GM23338 (cell line): ENCODE measurements at places on chromosomes 6 and 20. TPM values are rescaled to one million over a fixed set of nuclear protein-coding genes. Genes with fewer than 3 reads are reported as not detected.

- no peak overlapping the region for H3K27ac ChIP-seq
- H3K27me3 ChIP-seq: no peaks in the 10 kb centered on the region
- DNase-seq: peak; percentile 66
- peaks cover 20% of the 10 kb centered on the region for H3K4me1 ChIP-seq
- peaks cover 6% of the 10 kb centered on the region; the same call in 1 of the 2 replicates for H3K36me3 ChIP-seq
- H3K4me3 ChIP-seq: no peak overlapping the region
Observed at GRCh38 chr20:37980876-37981275, 52.4 kb downstream of the TTI1 start.

DNA sequence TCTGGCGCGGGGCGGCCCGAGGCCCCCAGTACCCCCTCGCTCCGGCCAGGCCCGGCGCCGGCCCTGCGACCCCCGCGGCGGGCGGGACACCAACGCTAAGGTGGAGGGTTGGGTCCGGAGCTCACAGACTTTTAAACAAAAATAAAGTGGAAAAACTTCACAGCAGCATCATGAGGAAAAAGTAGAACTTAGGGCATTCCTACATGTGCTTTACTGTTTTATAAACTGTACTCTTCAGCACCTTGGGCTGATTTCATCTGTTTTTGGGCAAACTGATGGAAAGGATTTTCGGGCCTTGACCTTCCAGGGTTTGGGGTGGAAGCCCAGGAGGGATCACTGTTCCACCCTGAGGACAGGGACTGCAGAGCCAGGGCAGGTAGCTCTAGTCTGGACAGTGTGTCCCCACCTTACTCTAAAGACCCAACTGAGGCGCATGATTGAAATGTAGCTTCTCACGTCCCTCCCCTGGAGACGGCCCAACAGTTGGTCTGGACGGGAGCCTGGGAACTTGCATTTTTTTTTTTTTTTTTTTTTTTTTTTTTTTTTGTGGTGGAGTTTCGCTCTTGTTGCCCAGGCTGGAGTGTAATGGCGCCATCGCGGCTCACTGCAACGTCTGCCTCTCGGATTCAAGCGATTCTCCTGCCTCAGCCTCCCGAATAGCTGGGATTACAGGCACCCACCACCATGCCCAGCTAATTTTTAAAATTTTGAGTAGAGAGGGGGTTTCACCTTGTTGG, 740 bp downstream of the NELFCD start:
- peaks cover 6% of the 10 kb centered on the region for H3K36me3 ChIP-seq
- DNase-seq: no peak
- no peaks in the 10 kb centered on the region for H3K27me3 ChIP-seq
- H3K27ac ChIP-seq: no peak overlapping the region
- H3K4me1 ChIP-seq: peaks cover 20% of the 10 kb centered on the region

- H3K27ac ChIP-seq: no peak overlapping the region
- peak; percentile 82 for DNase-seq
- peaks cover 44% of the 10 kb centered on the region for H3K4me1 ChIP-seq
- peak overlapping the region; percentile 69 for H3K4me3 ChIP-seq
Observed at GRCh38 chr6:41427642-41428335, 92.4 kb downstream of the NCR2 start.

GRCh38 chr20:51244466-51244865, 221.6 kb upstream of the KCNG1 start:
- no peak for DNase-seq
- no peaks in the 10 kb centered on the region for H3K36me3 ChIP-seq
- H3K27me3 ChIP-seq: no peaks in the 10 kb centered on the region
- no peak overlapping the region for H3K4me3 ChIP-seq
- H3K4me1 ChIP-seq: peaks cover 4% of the 10 kb centered on the region; the same call in 1 of the 2 replicates
- H3K27ac ChIP-seq: no peak overlapping the region

GRCh38 chr6:139568151-139568955, 193.9 kb upstream of the CITED2 start:
- no peak overlapping the region for H3K4me3 ChIP-seq
- DNase-seq: no peak
- H3K4me1 ChIP-seq: no peaks in the 10 kb centered on the region; the same call in 1 of the 2 replicates
- no peaks in the 10 kb centered on the region for H3K36me3 ChIP-seq
- no peak overlapping the region for H3K27ac ChIP-seq

DNA sequence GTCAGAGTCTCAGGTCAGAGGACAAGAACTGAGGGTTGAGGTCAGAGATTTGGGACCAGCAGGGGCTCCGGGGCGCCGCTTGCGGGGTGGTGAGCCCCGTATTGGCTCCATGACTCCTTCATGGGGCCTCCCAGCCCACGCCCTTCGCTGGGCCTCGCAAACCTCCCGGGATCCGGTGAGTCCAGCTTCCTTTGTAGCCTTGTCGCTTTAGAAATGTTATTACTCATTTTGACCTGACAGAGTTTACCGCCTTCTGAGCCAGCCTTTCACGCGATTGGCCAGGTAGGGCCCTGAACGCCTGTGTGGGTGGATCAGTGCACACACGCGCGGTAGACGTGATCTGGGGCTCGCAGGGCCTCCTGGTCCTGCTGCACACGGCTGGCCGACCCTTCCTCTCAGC, 181.1 kb downstream of the ERMARD start:
- H3K4me1 ChIP-seq: no peaks in the 10 kb centered on the region
- no peaks in the 10 kb centered on the region for H3K36me3 ChIP-seq
- DNase-seq: no peak
- no peak overlapping the region for H3K4me3 ChIP-seq
- H3K27ac ChIP-seq: no peak overlapping the region

- H3K27ac ChIP-seq: no peak overlapping the region
- H3K4me1 ChIP-seq: peaks cover 17% of the 10 kb centered on the region
- no peak for DNase-seq
- H3K4me3 ChIP-seq: no peak overlapping the region
Observed at GRCh38 chr20:50163570-50164317, 10.2 kb upstream of the PEDS1 start.

DNA sequence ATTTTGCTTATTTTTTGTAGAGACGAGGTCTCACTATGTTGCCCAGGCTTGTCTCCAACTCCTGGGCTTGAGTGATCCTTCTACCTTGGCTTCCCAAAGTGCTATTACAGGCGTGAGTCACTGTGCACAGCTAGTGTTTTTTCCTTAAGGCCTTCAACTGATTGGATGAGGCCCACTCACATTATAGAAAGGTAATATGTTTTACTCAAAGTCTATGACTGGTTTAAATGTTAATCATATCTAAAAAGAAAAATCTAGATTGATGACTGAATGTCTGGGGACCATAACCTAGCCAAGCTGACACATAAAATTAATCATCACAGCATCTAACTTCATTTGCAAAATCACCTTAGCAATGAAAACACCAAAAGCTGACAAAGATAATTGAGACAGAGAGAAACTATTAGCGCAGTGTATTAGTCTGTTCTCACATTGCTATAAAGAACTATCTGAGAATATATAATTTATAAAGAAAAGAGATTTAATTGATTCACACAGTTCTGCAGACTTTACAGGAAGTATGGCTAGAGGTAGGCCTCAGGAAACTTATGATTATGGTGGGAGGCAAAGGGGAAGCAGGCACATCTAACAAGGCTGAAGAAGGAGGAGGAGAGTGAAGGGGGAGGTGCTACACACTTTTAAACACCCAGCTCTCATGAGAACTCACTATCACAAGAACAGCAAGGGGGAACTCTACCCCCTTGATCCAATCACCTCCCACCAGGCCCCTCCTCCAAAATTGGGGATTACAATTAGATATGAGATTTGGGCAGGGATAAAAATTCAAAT, 66.8 kb upstream of the ARHGAP18 start:
- no peaks in the 10 kb centered on the region for H3K4me1 ChIP-seq
- H3K27me3 ChIP-seq: no peaks in the 10 kb centered on the region
- no peak overlapping the region for H3K4me3 ChIP-seq
- DNase-seq: no peak
- no peaks in the 10 kb centered on the region for H3K36me3 ChIP-seq

DNA sequence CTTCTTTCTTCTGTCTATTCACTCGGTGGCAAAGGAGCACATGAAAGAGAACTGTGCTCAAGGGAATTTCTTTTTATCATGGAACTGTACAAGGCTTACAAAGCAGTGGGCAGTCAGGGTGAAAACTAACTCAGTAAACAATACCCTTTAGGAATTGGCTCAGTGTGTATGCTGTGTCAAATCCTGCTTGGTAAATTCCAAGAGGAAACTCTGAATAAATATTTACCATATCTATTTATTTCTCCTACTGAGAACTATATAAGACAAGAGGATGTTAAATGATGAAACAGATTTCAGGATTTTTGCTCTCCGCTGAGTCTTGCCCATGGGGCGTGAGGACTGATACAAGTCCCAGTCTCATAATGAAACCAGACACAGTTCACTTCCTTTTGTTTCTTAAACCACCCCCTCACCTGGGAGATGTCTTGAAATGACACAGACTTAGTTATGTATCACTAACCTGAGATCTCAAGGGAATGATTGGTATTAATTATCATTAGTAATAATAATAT, 188.8 kb downstream of the BACH2 start:
- no peaks in the 10 kb centered on the region for H3K36me3 ChIP-seq
- no peaks in the 10 kb centered on the region for H3K4me1 ChIP-seq
- DNase-seq: no peak
- no peak overlapping the region for H3K27ac ChIP-seq
- H3K27me3 ChIP-seq: no peaks in the 10 kb centered on the region

- no peaks in the 10 kb centered on the region for H3K36me3 ChIP-seq
- H3K4me1 ChIP-seq: peaks cover 6% of the 10 kb centered on the region; the same call in 1 of the 2 replicates
- no peak overlapping the region for H3K4me3 ChIP-seq
- DNase-seq: peak; percentile 76
- H3K27me3 ChIP-seq: no peaks in the 10 kb centered on the region
Observed at GRCh38 chr20:8790442-8791074, 278.3 kb upstream of the PLCB4 start.

GRCh38 chr20:18901980-18902737, 88.6 kb downstream of the SCP2D1 start:
- H3K4me1 ChIP-seq: peaks cover 8% of the 10 kb centered on the region; the same call in 1 of the 2 replicates
- H3K36me3 ChIP-seq: no peaks in the 10 kb centered on the region
- no peak for DNase-seq
- H3K4me3 ChIP-seq: no peak overlapping the region
- H3K27ac ChIP-seq: no peak overlapping the region

DNA sequence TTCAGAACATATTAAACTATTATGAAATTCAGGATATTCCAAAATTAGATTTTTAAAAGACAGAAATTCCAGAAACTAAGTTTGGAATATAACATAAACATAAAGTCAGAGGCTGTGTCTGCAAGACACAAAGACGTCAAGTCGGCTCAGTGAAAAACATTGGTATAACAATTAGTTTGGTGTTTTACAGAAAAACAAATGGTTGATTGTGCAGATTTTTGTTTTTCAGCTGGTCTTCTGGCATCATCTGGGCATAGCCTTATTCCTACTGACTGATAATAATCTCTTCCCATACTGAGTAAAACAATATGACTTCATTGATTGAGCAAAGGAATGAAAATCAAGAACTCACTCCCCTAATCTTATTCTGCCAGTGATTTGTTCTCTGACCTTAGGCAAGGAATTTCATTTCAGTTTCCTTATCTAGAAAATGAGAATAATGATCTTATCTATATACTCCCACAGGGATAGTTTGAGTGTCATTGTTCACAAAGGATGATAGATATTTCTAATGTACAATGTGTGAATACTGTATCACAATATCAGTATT, 84.3 kb downstream of the FRK start:
- DNase-seq: no peak
- no peak overlapping the region for H3K27ac ChIP-seq
- no peak overlapping the region for H3K4me3 ChIP-seq
- H3K4me1 ChIP-seq: no peaks in the 10 kb centered on the region
- no peaks in the 10 kb centered on the region for H3K36me3 ChIP-seq

- peak; percentile 62 for DNase-seq
- H3K36me3 ChIP-seq: no peaks in the 10 kb centered on the region
- H3K4me1 ChIP-seq: peaks cover 6% of the 10 kb centered on the region; the same call in 1 of the 2 replicates
- H3K27me3 ChIP-seq: peaks cover 98% of the 10 kb centered on the region
- H3K27ac ChIP-seq: no peak overlapping the region
Observed at GRCh38 chr6:149963212-149963461, 606 bp upstream of the ULBP1 start.

- H3K4me3 ChIP-seq: no peak overlapping the region
- no peaks in the 10 kb centered on the region for H3K36me3 ChIP-seq
- no peak overlapping the region for H3K27ac ChIP-seq
- DNase-seq: no peak
- no peaks in the 10 kb centered on the region for H3K27me3 ChIP-seq
Observed at GRCh38 chr6:165834613-165835259, 171.7 kb upstream of the PDE10A start.

DNA sequence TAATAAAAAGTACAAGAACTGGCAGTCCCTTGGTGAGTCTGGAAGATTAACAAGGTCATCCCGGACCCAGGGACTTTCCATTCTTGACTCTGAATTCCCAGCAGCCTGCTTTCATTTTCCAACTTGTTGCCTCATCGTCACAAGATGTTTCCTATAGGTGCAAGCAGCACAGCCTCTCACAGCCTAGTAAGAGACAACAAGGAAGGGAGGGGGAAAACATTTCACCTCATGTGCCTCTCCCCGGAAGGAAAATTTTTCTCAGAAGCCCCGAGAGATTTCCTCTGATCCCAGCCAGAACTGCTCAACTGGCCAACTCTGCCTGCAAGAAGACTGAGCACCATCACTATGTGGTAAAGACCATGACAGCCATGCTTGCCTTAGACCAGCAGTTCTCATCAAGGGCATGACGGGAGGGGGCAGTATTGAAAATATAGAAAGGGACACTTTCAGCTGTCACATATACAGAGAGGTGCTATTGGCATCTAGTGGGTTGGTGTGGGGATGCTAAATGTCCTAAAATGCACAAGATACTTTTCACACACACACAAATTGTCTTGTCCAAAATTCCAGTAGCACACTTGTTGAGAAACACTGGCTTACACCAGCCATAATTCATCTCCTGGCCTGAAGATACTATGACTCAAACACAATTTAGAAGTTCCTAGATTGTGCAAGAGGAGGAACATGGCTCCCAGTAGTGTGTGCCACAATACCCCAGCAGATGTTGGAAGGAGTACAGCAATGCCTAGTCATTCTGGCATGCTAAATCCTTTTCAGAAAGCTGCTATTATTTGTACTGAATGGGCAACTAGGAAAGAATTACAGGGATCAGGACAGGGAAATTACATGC, 10.8 kb upstream of the WTAP start:
- H3K36me3 ChIP-seq: no peaks in the 10 kb centered on the region
- DNase-seq: no peak
- no peak overlapping the region for H3K4me3 ChIP-seq
- no peaks in the 10 kb centered on the region for H3K4me1 ChIP-seq
- H3K27me3 ChIP-seq: no peaks in the 10 kb centered on the region
- H3K27ac ChIP-seq: no peak overlapping the region

- no peaks in the 10 kb centered on the region for H3K36me3 ChIP-seq
- no peak overlapping the region for H3K4me3 ChIP-seq
- H3K27ac ChIP-seq: no peak overlapping the region
- peaks cover 32% of the 10 kb centered on the region for H3K27me3 ChIP-seq
Observed at GRCh38 chr6:125157280-125157679, 3.7 kb downstream of the TPD52L1 start.

Gene TNXB
- 3.4 and 6.0 TPM in 2 replicates for total RNA-seq

Gene PPP1R3D
- 3.0 and 4.4 TPM in 2 replicates for total RNA-seq

Gene WFDC12
- total RNA-seq: not detected in 2 replicates

Gene RRAGD
- total RNA-seq: 20.1 and 22.1 TPM in 2 replicates

Gene RAB44
- total RNA-seq: not detected in 2 replicates

Gene STK38
- total RNA-seq: 15.2 and 17.4 TPM in 2 replicates
